ENCODE measurements at places on chromosomes 16 and 17.
A peak's percentile ranks its signal among the peaks of the same experiment; 100 is the strongest.

GRCh38 chr16:56589141-56590039 lies at the start of gene MT3:
TSS of gene MT3 (plus strand) at chr16:56589528. CDS start at chr16:56589591, 63 bp downstream.
- DNase-seq: no peak

- no peak for DNase-seq
Observed at GRCh38 chr17:72385475-72385874, 264.7 kb downstream of the SOX9 start.

- no peak for DNase-seq
Observed at GRCh38 chr17:12310811-12311210, 290.1 kb downstream of the MAP2K4 start.

DNA sequence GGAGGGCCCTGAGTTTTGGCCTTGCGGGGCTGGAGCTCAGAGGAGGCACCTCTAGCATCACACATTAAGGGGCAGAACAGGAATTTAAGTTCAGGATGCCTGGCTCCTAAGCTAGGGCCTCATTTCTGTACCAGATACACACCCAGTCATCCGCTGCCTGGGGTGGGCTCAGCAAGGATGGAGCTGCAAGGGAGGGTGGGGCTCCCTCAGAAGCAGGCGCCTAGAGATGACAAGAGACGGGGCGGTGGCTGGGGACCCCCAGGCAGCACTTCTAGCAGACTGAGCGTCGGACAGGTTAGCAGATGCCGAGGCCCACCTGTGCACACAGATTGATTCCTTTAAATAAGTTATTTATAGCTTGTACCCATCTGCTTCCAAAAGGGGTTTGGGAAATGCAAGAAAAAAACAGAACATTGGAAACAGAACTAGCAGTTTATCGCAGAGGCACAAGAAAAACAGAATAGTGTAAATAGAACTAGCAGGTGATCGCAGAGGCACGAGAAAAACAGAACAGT lies 47.6 kb upstream of the CBFA2T3 start:
- DNase-seq: no peak

- no peak for DNase-seq
Observed at GRCh38 chr16:21103941-21104860, 46.4 kb downstream of the DNAH3 start.

DNA sequence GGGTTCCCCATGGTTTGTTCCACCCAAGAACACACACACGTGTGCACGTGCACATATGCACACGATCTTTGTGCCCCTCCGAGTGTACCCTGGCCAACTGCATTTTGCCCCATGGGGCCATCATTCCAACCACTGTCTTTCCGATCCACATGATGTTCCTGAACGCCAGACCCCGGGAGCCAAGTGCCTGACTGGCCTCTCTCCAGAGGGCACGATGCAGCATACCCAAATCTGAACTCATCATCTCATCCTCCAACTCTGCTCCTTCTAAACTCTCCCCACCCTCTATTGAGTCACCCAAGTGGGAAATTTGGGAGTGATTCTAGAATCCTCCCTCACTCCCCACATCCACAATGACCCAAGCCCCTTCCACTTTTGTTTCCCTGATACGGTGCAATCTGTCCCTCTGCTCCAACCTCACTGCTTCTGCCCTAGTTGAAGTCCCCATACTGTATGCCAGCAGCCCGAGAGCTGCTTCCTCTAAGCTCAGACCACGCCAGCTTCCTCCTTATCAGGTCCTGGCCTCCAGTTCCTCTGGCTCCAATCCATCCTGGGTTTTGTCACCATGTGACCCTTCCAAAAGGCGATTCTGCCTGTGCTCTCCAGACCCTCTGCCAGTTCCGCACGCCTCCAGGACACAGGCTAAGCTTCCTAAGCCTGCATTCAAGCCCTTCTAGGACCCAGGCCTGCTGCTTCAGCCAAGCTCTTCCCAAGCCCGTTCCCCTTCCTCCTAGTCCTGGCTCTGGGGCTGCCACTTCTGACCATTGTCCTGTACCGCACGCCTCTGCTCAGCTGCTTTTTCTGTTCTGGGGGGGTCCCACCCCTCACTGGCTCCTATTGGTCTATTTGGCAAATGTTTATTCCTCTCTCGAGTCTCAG lies 10.1 kb upstream of the TMEM208 start:
- no peak for DNase-seq

DNA sequence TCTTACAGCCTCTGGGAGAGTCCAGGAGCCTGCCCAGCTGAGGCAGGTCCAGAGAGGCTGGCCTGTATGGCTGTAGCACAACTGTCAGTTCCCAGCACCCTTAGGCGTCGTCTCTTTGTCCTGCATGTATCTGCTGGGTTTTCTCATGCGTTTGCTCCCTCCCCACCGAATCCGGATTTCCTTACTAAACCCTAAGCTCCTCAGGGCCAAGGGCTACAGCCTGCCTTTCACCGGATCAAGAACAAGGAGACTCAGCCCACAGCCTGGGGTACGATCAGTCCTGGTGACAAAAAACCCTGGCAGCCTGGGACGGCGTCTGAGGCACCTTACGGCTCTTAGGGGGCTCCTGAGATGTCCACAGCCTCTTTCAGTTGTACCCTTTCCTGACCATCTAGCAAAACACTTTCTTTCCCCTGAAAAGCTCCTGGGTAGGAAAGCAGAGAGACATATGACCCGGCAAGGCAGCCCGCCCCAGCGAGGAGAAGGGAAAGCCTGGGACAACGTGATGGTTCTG lies 12.2 kb downstream of the HIC1 start:
- no peak for DNase-seq

- no peak for DNase-seq
Observed at GRCh38 chr16:56625943-56626654, 518 bp downstream of the MT1E start.

DNA sequence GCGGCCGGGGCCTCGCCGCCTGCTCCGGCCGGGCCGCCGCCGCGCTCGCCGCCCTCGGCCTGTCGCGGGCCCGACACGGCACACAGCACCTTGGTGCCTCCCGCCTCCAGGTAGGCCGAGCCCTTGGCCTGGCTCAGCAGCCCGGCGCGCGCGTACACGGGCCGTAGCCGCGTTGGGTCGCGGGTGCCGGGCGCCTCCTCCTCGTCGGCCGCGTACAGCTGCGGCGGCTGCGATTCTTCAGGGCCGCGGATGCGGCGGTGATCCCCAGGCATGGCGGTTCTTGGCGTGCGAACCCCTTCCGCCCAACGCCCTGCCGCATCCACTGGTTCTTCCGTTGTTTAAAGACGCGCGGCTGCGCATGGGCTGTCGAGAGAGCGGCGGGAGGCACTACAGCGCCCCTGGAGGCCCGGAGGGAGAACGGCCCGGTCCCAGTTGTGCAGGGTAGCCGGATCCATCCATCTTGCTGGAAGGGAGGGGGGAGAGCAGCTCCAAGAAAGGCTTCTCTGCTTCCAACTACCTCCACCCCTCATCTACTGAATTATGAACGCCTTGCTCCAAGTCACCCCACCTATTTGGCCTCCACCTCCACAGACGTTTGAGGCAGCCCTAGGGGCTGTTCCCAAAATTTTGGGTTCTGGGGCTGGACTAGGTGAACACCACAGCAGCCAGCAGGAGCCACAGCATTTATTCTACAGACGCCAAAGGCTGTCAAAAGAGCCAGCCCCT lies at the start of gene EXOSC6:
EXOSC6 (minus strand) TSS at position 312 of the 726 bp plus-strand sequence; CDS start at position 272, 40 bp downstream.
- peak; percentile 97 for DNase-seq

GRCh38 chr16:79863128-79864031 lies 262.8 kb upstream of the MAF start:
- no peak for DNase-seq

GRCh38 chr16:83231729-83232128 lies 576.0 kb upstream of the HSBP1 start:
- DNase-seq: no peak

DNA sequence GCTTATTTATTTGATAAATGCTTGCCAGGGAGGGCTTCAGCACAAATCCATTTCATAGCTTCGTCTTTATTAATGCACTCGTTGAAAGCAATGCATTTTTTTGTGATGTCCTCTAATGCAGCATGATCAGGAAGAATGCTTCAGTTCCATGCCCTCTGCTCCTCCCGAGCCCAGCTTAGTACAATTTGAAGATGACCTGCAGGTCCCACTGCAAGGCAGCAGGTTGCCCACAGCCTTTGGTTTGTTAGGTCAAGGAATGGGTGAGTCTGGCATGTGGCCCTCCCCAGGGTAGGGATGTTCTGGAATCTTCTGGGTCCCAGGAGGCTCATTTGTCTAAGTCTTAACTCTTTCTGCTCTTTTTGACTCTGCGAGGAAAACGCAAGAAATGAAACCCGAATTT lies 49.4 kb upstream of the MARCHF10 start:
- DNase-seq: no peak

GRCh38 chr16:80197741-80198201 lies 343.0 kb upstream of the DYNLRB2 start:
- no peak for DNase-seq

DNA sequence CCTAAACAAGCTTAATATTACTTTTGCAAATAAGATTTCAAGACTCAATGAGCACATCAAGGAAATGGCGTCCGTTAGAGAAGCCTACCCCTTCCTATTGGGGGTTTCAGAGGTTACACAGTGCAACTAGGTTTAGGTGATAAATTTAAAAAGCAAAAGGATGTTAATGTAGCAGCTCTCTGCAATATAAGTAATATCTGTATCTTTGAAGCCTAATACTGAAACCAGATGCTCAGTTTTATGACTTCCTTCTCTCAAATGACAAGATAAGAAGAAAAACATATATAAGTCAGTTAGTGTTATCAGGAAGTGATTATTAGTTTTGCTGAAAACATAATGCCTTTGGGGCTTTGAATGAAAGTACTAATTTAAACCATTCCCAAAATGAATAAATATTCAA lies 54.3 kb upstream of the MED13 start:
- DNase-seq: peak; percentile 77

DNA sequence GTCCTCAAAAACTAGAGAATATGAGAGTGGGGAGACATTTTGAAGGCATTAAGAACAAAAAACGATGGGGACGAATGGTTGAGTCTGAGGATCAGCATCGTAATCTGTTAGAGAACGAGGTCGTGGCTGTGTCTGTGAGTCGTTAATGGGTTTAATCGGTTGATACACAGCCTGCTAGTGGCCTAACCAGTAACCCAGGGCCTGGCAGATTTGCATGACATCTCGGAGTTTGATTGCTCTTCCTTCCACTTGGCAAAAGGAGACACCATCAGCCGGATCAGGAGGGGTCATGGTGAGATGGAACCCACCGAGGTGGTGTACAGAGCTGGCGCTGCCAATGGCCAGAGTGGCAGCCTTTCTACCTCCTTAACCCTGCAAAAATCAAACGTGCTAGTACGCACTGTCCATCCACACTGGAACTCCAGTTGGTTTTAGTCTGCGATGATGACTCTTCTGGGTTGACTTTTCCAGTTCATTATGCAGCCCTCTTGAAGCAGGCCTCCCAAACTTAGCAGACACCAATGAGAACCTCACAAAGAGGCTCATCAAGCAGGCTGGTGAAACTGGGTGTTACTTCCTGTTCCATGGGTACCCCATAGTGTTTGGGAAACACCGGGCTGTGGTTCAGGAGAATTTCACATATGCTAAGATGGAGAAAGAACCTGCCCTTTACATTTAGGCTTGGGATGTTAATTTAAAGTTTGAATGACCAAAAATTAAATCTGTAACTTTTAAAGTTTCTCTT lies 4.1 kb downstream of the HS3ST3B1 start:
- no peak for DNase-seq

DNA sequence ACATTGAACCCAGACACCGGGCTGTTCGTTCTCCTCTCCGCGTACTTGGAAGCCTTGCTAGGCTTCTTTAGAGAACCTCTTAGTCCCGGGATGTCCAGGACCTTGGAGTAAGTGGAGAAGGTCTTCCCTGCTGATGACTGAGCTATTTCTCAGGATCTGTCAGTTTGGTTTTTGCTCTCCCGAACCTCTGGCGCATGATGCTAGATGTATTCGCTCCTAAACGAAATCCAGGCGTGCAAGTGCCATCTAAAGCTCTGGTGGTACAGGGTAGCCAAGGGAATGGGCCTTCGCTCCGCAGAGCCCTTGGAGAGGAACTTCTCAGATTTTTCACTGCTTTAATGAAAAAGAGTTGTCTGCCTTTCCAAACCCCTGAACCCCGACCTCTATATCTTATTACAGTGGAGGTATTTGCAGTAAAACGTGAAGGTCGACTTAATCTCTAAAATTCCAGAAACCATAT lies 547 bp downstream of the VMP1 start:
- DNase-seq: no peak

- peak; percentile 85 for DNase-seq
Observed at GRCh38 chr17:1644493-1645206, 882 bp downstream of the SCARF1 start.

DNA sequence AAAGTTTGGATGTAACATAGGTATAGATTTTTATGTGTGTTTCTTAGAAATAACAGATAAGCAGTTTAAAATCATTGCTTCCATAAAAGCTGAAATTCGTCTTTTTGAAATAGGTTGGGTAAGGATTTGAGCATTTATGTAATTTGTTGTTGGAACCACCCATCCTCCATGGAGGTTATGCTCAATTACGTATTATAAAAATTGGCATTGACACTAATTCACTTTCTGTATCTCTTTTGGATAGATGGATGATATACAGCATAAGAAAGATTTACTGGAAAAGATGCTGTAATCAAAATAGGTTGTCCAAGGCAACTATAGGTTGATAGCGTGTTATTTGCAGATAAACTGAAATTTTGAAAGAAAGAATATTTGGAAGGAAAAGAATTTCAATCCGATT lies 105.5 kb downstream of the PRKCA start:
- no peak for DNase-seq

- DNase-seq: no peak
Observed at GRCh38 chr17:38825762-38826247, 684 bp upstream of the CWC25 start.

DNA sequence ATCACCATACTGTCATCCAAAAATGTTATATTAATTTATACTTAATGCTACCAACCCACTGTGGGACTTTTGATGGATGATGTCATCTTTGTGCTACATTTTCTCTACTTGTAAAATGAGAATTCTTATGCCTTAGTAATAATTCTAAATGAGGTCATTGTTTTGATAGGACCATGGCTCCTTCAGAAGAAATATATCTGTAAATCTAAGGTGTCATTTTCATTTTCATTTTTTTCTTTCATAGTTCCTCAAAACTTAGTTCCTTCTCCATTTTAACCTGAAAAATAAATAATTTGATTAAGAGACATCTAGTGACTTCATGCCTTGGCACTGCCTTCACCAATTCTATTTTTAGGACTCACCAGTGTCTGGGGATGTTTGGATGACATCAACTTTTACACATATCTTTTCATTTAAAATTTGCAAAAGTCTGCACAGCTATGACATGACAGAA lies 48.7 kb downstream of the GPRC5B start:
- no peak for DNase-seq

- DNase-seq: no peak
Observed at GRCh38 chr16:59859676-59860402, 1125.7 kb upstream of the GOT2 start.

- DNase-seq: peak; percentile 10
Observed at GRCh38 chr17:65593855-65594845, 32.7 kb upstream of the AXIN2 start.

DNA sequence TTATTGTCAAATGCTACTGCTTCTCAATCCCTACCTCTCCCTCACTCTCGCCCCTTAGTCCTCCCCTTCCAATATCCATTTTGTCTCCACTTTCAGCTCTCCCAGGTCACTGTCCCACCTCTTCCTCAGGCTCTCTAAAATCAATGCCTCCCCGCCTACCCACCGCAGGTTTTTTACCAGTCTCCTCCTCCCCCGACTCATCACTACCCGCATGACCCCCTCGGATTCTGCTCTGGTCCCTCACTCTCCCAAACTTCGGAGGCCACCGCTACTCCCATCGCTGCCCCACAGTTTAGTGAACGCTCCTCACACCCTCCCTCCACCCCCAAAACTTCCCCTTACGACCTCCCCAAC lies 513 bp downstream of the CRLF3 start:
- DNase-seq: peak; percentile 34

- DNase-seq: no peak
Observed at GRCh38 chr17:60671482-60671881, 6.2 kb upstream of the BCAS3 start.

Measured in GM12865 (cell line).